GM13976 (cell line): ENCODE measurements at places on chromosomes 3 and 15.

DNA sequence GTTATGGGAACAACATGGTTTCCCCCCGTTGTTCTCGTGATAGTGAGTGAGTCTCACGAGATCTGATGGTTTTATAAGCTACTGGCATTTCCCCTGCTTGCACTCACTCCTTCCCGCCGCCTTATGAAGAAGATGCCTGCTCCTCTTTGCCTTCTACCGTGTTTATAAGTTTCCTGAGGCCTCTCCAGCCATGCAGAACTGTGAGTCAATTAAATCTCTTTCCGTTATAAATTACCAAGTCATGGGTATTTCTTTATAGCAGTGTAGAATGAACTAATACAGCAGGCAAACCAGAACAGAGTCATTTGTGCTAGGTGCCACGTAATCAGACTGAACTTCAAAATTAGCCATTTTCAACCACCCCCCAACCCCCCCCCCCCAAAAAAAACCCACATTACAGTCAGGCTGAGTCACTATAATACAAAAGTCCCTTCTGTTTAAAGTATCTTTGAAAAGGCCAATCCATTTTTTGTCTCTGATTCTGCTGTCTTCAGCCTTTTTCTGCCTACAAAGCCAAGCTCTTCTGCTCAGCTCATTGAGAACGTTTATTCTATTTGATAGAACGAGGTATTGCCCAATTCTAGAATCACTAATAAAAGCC lies 4.1 kb downstream of the OR4F6 start:
- DNase-seq: no peak

DNA sequence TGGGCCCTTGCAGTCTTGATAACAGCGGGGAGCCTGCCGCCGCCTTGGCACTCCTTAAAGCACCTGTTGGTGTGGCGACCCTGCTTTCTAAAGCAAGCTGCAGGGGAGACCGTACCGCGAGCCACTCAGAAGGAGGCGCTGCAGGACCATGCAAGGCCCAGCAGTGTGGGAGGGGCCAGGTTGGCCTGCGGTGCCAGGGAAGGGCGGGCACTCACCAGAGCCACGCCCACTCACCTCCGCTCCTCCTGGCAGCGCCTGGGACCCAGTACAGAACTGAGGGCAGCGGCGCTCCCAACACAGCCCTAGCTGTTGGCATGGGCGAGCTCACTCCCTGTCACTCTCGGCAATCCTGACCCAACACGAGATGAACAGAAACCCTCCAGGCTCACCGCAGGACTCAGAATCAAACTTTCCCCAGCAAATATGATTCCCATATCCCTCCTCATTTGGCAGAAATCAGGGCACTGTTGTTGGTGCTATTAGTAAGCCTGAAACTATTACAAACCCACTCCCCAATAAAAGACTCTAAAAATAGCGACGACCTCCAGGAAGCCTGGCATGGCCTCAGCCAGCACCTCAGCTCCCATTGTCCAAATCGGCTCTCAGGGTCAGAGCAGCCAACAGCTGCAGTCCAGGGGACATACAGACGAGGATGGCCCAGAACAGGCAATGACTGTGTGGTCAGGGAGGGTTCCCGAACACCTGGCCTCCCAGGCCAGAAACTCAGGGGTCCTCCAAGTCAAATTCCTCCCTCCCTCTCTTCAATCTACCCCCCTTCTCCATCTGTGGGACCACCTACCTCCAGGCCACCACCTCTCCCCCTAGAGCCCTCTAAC lies 77.2 kb downstream of the TBC1D2B start:
- DNase-seq: peak; percentile 78

- peak; percentile 82 for DNase-seq
These were observed 125.8 kb upstream of the GALNT15 start for GRCh38 chr3:16048435-16049318.

GRCh38 chr15:74808840-74809229 lies 3.8 kb upstream of the LMAN1L start:
- no peak for DNase-seq

- DNase-seq: no peak
These were observed 59.9 kb upstream of the DPH6 start for GRCh38 chr15:35605764-35606449.
